Activated CD4-positive, alpha-beta T cell treated with anti-CD3 and anti-CD28 coated beads, Interleukin-2, amount 10 ng/mL, durations not matched to agents 7 days and 5 days (primary cell): ENCODE measurements at places on chromosomes 1 and 21.
A peak's percentile ranks its signal among the peaks of the same experiment; 100 is the strongest.

DNA sequence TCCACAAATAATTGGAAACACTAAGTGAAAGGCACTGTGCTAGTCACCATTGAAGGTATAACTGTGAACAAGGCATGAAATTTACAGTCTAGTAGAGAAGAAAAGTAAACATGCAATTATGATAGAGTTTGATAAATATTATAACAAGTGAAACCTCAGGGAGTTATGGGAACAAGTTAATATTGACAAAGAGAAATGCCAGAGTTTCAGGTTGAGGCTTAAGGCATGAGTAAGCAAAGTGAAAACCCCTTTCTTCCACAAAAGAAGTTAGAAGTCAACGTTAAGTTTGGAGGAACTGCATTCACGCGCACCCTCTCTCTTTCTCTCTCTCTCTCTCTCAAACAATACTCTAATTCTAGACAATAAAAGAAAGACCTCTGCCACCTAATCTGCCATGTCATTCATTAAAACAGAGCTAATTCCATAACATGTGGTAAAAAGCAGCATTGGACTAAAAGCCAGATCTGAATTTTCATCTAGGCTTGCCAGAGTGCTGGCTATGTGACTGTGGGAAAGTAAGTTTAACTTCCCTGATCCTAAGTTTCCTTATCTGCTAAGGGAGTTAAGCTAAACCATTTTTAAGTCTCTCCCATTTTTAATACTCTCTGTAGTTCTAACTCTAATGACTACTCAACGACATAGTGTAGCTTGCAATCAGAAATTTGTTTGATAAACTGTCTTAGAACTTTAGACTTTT, 22.0 kb downstream of the SLC44A5 start:
- no peak for DNase-seq

GRCh38 chr1:160436966-160437365, 36.6 kb downstream of the VANGL2 start:
- no peak for DNase-seq

GRCh38 chr1:168468822-168469221, 75.0 kb downstream of the XCL2 start:
- DNase-seq = no peak

GRCh38 chr1:218759795-218760194, 413.9 kb upstream of the LYPLAL1 start:
- DNase-seq = no peak

DNA sequence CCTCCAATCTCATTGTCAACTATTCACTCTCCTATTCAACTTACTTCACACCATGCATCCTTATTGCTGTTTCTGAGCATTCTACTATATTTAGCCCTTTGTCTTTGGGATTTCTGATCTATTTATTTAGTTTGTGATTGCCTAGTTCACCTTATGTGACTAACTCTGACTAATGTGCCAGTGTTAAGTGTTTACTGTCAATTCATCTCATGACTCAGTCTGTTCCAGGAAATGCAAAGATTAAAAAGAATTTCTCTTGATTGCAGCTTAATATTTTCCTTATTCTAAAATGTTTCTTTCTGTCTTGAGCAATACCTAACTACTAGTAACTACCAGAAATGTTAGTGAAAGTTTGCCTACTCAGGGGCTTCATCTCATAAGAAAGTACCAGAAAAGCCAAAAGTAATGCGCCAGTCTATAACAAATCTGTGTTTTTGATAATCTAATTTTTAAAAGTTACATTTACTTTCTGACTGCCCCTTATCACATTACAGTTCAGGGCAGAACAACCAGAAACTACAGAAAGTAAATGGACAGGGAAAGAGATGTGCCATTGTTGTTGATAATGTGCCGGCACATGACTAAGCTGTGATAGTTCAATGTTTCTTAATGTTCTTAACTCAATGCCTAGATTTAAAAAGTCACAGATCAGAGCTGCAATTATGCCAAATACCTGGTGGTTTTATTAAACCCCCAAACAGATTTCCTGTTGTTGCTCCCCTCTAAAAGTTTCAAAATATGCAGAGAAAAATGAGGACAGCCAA, 556.5 kb downstream of the PTBP2 start:
- no peak for DNase-seq

GRCh38 chr1:20096840-20097447, 22.4 kb downstream of the PLA2G2D start:
- no peak for DNase-seq

DNA sequence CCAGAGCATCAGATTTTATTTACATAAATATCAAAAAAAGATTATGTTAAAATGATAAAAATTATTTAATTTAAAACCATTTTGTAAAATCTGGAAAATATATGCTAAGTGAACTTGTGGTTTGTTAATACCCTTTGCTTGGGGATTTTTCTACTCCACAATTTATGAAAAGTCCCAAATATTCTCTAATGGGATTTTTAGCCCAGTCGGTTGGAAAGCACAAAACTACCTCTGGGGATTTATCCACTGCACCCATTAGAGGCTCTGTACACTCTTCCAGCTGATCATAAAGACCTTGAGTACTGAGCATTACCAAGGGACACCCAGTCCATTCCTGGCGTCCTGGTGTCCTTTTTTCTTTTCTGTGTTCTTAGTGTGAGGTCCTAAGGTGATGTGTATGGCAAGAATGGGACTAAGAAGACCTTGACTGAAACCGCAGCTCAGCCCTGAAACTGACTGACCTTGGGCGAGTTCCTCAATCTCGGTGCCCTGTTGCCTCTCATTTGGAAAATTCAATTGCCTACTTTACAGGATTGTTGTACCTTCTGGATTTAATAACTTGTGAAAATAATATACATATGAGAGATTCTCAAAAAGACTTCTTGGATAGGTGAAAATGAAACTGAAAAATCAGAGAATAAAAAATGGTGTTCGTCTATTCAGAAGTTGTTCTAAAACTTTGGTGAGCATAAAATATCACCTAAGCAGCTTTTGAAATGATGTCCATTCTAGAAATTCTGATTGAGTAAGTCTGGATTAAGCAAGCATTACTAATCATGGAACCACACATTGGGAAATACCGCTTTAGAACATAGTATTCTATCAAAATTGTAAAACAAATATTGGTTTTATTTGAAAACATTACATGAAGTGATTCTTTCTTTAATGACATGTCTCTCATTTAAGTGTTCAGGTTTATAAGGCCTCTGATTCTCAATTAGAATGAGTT, 21.5 kb upstream of the SAMSN1 start:
- DNase-seq = no peak

DNA sequence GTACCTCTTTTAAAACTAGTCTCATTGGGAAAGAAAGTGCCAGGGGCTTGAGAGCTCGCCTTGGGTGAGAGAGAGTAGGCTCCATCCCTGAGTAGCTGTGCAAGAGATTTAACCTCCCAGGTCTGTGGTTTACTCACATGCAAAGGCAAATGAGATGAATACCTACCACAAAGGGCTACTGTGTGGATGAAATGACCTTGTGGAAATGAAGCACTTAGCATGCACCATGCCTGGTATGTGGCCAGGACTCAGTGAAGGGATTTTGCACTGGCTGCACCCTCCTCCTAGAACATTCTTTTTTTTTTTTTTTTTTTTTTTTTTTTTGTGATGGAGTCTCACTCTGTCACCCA, 120.3 kb downstream of the PROX1 start:
- DNase-seq = no peak

DNA sequence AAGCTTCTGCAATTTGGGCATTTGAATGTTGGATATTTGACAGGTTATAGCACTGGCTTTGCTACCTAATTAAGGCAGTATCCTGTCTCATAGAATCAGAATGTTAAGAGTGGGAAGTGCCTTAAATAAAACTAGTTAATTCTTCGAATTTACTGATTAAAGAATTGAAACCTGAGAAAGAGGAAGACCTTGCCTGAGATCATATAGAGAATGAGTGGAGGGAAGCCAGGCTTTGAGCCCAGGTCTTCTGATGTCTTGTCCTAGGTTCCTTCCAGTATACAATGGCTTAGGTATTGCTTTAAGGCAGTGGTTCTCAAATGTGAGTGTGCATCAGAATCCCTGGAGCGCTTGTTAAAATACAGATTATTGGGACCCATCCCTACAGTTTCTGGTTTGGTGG, 20.9 kb upstream of the SH3BGRL3 start:
- no peak for DNase-seq

DNA sequence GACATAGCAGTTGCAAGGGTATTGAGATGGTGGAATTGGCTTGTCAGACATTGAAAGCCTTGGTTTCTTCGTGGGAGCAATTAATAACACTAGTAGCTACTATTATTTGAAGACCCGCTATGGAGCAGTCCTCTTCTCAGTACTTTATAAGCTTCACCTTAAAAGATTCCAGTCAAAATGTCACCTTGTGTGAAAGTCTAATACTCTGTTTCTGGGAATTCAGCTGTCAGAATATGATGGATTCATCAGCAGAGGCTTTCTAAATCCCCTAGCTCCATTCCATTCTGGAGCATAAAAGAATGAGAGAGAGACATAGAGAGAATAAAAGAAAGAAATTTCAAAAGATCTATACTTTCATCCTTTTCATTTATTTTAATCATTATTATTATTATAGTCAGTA, 375.9 kb upstream of the ADGRL2 start:
- DNase-seq = no peak

DNA sequence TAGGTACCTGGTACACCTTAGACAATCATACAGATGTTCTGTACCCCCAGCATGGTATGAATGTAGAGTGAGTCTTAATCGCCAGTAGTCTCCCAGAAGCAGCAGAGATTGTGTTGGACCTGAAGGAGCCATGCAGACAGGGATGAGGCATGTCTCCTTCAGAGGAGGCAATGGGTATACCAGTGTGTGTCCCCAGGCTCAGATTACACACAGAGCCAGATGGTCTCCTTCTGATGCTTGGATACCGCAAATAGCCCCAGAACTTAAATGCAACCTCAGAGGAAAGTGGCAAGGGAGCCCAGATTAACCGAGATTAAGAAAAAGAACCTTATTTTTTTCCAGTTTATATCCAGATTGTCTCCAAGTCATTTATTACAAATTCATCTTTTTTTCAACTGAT, 96.8 kb upstream of the C21orf91 start:
- DNase-seq = no peak

- no peak for DNase-seq
Measured at GRCh38 chr1:197472141-197472540, 204.1 kb downstream of the CRB1 start.

GRCh38 chr1:222546548-222547259, 1.2 kb downstream of the HHIPL2 start:
- no peak for DNase-seq

DNA sequence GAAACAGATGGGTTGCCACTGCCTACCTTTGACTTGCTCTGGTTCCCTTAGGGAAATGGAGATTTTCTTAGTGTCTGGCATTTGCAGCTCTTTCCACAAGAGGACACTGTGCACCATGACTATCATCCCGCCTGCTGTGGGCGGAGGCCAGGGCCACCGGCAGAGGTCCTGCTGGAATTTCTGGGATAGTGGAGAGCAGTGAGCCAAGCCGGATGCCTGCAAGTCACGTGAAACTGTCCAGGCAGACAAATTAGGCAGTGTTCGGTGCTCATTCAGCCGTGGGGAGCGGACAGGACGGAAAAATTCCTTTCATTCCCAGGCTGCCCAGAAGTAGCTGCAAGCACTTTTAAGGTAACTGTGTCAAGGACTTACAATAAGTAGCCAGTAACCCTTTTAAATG, 43.4 kb downstream of the IGSF5 start:
- DNase-seq = no peak

DNA sequence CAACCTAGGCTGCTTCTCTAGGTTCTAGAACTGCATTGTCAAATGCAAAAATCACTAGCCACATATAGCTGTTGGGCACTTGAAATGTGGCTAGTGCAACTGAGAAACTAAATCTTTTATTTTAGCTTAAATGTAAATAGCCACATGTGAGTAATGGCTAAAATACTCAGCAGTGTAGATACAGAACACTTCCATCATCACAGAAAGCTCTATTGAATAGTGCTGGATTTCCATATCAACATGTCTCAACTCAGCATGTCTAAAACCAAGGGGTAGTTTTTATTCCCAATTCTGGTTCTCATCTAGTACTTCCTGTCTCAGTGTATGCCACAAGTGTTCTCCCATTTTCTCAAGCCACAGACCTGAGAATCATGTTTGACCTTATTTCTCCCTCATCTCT, 7.5 kb upstream of the TP53BP2 start:
- DNase-seq = no peak

- DNase-seq = no peak
Measured at GRCh38 chr1:58249737-58250586, 296.6 kb downstream of the OMA1 start.

- peak; percentile 75 for DNase-seq
Measured at GRCh38 chr21:36209626-36210171, 53.1 kb downstream of the DOP1B start.

- no peak for DNase-seq
Measured at GRCh38 chr1:221878134-221878533, 136.2 kb upstream of the DUSP10 start.

GRCh38 chr1:66182551-66183178, 351.3 kb upstream of the SGIP1 start:
- peak; percentile 45 for DNase-seq

- DNase-seq = no peak
Measured at GRCh38 chr1:202972046-202972445, 5.0 kb upstream of the CYB5R1 start.

DNA sequence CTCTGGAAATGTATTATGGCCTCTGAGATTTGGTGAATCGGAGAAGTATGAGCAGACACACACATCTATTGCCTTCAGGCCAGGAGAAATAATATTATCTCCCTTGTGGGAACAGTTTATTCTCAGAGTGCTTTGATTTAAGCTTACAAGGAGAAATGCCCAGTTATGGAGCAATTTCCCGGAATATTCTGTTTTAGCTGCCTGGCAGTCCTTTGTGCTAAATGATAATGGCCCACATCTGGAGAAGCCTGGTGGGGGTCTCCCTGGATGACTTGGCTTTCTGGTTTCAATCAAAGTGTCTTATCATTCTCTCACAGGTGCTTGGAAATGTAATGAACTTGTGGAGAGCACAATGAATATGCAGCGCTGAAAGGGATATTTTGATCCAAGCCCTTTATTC, 389.6 kb upstream of the USP24 start:
- no peak for DNase-seq

- DNase-seq = no peak
Measured at GRCh38 chr1:171110621-171111326, 20.1 kb downstream of the FMO3 start.

- no peak for DNase-seq
Measured at GRCh38 chr1:156744786-156745419, 4.0 kb upstream of the MRPL24 start.

- peak; percentile 65 for DNase-seq
Measured at GRCh38 chr1:1777950-1778662, at the start of gene NADK. Gene NADK, minus strand, starts transcription at chr1:1778470. Its CDS starts 13,064 bp downstream, at chr1:1765406.

DNA sequence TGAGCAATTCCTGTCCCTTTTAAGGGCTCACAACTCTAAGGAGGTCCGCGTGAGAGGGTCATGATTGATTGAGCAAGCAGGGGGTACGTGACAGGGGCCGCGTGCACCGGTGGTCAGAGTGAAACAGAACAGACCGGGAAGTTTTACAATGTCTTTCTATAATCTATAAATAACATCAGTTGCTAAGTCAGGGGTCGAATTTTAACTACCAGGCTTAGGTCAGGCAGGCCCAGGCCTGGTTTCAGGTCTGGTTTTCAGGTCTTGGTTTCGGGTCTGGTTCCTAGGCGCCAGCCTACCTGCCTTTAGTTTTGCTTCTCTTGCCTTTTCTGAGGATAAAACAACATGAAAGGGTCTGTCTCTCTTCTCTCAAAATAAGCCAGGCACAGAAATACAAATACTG, 476.0 kb upstream of the CAMK1G start:
- no peak for DNase-seq

- DNase-seq = peak; percentile 38
Measured at GRCh38 chr1:200128944-200129879, 101.7 kb downstream of the NR5A2 start.

- DNase-seq = peak; percentile 45
Measured at GRCh38 chr1:36516372-36517010, 33.8 kb upstream of the CSF3R start.

- DNase-seq = no peak
Measured at GRCh38 chr1:214106375-214106774, 118.6 kb downstream of the PROX1 start.

- no peak for DNase-seq
Measured at GRCh38 chr1:43925846-43926245, 7.8 kb upstream of the ARTN start.
